ENCODE measurements at places on chromosomes 2 and 18.

- DNase-seq: no peak
Observed at GRCh38 chr2:194020155-194020554, 1636.9 kb upstream of the SLC39A10 start.

DNA sequence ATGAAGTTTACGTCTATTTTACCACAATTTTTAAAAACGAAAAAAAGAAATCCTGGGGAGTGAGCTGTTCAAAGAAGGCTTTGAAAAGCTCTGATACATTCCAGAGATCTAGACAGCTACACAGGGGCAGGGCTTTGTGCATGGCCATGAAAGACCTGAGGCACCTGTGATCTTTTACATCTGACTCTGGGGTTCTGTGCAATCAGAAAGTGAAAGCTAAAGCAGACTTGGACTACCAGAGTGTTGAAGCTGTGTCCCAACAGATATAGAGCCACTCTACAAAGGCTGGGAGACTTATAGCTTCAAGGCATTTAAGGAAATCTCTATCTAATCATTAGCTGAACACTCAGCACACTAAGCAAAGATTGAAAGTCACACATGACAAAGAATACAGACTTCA, 34.1 kb downstream of the PARD6G start:
- DNase-seq: no peak

GRCh38 chr18:48581206-48581605, 42.4 kb downstream of the CTIF start:
- DNase-seq: no peak

DNA sequence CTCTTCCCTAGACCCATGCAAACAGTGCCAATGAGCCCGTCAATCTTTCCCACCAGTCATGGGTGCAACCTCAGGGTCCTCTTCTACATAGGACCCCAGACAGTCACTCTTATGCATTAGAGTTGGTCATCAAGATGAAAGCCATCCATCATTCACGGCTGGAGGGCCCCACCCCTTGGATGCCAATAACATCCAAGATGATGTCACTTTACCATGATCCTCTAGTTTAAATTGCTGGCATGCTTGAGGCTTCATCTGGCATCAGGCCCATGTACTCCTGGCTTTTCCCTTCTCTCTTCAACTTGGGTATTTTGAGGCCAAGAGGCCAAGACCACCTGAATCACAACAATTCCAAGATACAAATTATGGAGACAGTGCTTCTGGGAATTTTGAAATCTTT, 91.1 kb upstream of the MAPK4 start:
- DNase-seq: no peak

DNA sequence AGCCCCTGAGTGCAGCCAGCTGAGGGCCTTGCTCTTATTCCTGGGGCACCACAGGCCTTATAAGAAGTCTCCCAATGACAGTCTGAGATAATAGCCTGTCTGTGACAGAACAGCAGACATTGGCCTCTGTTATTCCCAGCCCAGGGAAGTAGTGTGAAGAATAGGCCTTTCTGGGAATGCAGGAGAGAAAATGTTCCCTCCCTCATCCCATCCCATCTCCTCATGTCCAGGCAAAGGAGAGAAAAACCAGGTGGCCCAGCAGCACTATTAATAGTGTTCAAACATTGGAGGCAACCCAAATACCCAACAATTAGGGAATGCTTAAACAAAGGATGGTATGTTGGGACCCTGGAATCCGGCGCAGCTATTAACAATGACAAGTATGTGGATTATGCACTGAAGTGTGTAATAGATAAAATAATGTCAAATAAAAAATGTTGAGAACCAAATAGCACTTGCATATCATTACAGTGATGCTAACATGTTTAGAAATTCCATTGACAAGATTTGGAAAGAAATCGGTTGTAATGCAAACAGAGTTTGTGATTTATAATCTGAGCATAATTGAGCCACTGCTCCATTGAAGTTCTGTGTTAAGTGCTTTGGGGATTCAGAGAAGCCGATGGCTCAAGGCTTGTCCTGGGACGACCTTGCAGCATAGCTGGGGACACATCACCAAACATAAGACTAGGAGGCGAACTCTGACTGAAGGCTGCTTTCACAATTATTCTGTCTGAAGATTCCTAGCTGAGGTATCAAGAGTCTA, 69.3 kb downstream of the LBH start:
- DNase-seq: no peak

DNA sequence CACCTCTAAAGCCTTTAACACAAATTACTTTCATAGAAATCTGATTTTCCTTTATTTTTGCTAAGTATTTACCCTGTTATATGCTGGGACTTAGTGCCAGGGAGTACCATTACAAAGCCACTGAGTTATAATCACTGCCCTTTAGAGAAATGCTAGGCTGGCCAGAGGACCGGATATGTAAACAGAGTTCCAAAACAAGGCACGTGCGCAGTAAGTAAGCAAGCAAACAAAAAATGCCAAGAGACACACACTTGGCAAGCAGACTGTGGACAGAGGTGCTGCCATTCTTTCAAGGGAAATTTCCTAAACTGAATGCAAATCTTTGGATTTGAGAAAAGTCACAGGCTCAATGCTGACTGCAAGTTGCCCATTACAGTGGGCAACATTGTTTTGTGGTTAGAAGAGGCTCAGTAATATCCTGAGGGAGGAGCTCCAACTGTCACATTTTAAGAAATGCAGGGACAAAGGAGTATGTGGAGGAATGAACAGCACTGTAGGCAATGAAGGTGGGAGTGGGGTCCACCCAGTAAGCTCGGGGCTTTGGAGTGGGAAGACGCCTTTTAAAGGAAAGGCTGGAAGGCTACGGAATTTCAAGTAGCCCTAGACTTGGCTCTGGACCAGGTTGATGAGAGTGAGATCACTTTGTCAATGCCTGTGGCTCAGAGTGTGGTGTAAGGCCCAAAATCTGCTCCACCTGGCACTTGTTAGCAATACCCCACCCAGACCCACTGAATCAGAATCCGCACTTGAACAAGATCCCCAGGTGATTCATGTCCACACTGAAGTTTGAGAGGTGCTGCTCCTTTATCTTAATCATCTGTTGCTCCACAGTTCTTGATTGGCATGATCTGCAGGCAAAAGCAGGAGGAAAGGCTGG, 2.1 kb upstream of the PARD6G start:
- DNase-seq: no peak

DNA sequence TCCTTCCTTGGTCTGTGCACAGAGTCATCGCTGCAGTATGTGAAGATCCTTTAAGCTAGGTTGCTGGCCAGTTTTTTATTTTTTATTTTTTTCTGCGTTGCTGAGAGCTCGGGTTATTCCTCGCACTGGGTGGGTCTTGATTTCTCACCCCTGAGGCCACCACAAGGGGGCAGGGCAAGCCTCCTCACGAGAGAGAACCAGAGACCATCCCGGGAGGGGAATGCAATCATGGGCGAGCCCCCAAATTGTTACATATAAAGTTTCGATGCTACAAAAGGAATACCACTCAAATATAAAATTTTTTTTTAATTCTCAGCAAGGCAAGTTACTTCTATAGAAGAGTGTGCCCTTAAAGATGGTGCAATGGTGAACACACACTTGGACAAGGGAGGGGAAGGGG, 24.9 kb downstream of the HTR2B start:
- DNase-seq: no peak

DNA sequence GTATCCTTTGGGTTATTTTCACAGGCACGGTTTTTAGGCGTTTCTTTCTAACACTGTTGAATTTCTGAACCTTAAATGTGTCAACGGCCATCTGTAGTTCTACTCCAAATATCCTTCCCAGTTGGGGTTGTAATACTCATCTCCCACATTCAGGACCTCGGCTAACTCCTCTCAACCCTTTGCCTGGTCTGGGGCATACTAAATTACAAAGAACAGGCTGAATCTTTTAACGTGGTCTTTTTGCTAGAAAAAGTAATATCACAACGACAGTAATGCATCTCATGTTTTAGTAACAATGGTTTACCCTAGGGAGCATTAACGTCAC, 2.1 kb downstream of the RPRM start:
- no peak for DNase-seq

DNA sequence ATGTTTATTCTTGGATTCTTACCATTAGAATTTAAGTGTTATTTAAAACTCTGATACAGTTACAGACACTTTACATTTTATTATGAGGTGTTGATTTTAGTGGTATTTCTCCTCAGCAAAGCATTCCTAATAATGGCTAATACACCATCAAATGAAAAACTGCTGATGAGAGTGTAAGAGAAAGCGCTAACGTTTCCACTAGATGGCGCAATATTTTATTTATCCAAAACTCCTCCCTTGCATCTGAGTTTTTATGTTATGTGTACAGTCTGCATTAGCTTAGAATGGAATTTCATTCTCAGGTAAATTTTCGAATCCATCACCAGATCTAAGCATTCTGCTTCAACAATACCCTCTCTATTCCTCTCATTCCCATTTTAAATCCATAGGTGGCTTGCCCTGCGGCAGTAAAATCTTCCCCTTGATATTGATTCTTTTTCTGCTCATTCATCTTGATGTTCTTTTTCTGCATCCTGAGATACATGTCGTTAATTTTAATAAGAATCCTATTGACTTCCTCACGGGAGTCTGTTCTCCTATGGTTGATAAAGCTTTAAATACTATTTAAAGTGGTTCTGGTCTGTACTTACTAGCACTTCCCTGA, 53.9 kb downstream of the PRKRA start:
- DNase-seq: no peak

DNA sequence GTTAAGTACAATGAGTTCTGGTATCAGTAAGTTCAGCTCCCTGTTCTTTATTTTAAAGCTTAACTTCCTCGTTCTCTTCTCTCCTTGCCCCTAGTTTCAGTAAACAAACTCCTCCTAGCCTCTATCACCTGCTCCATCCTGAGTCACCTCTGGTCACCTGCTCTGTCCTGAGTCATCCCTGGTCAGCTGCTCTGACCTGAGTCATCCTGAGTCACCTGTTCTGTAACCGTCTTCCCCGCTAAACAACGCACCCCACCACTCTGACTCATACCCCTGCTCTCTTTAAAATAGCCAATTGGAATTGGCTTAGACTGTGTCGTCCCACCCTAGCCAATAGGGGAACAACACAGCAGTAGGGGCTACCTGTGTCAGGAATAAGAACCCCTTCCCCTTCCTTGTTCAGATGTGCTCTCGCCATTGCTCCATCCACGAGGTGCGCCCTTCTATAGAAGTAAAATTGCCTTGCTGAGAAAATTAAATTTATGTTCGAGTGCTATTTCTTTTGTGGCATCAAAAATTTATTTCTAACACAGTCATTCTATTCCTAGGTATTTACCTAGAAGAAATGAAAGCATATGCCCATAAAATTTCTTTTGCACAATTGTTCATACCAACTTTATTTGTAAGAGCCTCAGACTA, 24.9 kb upstream of the RMND5A start:
- DNase-seq: no peak

- DNase-seq: no peak
Observed at GRCh38 chr18:51279367-51279984, 82.0 kb upstream of the MEX3C start.

DNA sequence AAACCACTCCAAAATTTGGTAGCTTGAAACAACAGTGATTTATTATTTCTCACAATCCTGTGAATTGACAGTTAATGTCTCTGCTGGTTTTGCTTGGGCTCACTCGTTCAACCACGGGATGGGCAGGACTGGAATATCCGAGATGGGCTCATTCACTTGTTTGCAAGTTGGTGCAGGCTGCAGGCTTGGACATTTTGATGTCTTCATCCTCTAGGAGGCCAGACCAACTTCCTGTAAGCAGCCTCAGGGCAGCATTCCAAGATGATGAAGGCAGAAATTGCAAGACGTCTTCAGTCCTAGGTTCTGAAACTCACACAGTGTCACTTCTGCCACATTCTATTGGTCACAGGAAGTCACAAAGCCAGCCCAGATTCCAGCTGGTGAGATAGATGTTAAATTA, 47.1 kb downstream of the GPR39 start:
- DNase-seq: no peak
